ENCODE measurements at places on chromosomes 6 and 20. TPM values are rescaled to one million over a fixed set of nuclear protein-coding genes. Genes with fewer than 3 reads are reported as not detected.

The TMEM14C gene
- 133 TPM for total RNA-seq

The GPX5 gene
- total RNA-seq = not detected

The PKIB gene
- total RNA-seq = 11.1 TPM

The TNNC2 gene
- total RNA-seq = 2.2 TPM

The PHF10 gene
- total RNA-seq = 9.6 TPM

The DCDC2 gene
- total RNA-seq = not detected

Measured in smooth muscle cell of trachea (primary cell).